Stimulated activated CD4-positive, alpha-beta T cell treated with anti-CD3 and anti-CD28 coated beads, Interleukin-1b, Interleukin-23, amount 100 ng/mL, for 4 hours (primary cell): ENCODE measurements at places on chromosomes 11 and 22.
A peak's percentile ranks its signal among the peaks of the same experiment; 100 is the strongest.

GRCh38 chr11:64989416-64989815, 7.4 kb downstream of the BATF2 start:
- no peak for DNase-seq

GRCh38 chr11:9769621-9770020, 105.7 kb downstream of the SWAP70 start:
- DNase-seq: no peak

DNA sequence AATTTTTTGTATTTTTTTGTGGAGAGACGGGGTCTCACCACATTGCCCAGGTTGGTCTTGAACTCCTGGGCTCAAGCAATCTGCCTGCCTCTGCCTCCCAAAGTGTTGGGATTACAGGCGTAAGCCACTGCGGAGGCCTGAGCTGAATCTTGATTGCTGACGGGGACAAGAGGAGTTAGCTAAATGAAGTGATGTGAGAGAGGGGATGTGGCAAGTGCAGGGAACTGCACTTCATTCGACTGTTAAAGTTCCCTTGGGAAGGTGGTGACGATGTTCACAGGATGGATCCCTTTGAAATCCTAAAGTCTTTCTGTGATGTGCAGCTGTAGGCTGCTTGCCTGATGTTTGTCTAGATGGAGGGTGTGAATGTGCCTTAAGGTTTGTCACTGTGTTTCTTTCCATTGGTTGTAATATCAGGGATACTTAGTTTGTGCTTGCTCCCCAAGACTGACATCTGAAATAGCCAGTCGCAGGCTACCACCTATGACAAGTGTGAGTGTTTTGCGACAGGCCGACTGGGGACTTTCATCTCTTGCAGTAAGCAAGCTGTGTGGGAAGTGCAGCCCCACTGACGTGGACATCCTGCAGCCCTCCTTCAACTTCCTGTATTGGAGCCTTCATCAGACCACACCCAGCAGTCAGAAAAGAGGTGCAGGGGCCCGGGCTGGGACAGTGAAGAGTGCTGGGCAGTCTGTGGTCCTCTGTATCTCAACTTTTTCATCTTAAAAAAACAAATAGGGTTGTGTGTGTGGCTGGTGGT, 19.6 kb upstream of the CCDC134 start:
- peak; percentile 61 for DNase-seq

- no peak for DNase-seq
Observed at GRCh38 chr22:46556775-46557174, 19.4 kb upstream of the CELSR1 start.

DNA sequence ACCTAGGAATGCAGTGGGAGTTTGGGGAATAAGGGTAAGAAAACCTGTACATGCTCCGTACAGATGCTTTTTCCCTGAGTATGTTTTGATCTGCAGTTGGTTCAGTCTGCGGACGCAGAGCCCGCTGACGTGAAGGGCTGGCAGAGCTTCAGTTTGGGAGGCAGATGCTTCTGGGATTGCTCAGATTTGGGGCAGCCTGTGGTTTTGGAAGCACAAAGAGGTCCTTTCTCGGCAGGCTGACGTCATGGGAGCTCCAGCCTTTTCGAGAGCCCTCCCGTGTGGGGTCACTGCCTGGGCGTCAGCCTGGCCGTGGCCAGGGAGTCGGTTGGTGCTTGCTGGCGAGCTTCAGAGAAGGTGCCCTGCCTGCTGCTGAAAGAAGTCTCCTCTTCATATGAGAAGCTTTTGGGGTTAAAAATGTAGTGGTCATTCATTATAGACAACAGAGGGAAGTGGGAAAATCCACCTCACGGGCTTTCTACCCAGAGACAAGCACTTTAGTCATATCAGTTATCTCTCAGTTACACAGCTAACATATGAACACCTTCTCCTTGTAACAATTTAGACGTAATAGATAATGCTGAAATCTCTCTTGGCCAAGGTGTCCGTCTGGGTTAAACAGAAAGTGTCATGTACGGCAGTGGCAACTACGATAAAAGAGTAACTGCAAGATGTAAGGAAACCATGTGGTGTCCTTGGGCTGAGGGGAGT, 26.8 kb downstream of the TPCN2 start:
- no peak for DNase-seq

DNA sequence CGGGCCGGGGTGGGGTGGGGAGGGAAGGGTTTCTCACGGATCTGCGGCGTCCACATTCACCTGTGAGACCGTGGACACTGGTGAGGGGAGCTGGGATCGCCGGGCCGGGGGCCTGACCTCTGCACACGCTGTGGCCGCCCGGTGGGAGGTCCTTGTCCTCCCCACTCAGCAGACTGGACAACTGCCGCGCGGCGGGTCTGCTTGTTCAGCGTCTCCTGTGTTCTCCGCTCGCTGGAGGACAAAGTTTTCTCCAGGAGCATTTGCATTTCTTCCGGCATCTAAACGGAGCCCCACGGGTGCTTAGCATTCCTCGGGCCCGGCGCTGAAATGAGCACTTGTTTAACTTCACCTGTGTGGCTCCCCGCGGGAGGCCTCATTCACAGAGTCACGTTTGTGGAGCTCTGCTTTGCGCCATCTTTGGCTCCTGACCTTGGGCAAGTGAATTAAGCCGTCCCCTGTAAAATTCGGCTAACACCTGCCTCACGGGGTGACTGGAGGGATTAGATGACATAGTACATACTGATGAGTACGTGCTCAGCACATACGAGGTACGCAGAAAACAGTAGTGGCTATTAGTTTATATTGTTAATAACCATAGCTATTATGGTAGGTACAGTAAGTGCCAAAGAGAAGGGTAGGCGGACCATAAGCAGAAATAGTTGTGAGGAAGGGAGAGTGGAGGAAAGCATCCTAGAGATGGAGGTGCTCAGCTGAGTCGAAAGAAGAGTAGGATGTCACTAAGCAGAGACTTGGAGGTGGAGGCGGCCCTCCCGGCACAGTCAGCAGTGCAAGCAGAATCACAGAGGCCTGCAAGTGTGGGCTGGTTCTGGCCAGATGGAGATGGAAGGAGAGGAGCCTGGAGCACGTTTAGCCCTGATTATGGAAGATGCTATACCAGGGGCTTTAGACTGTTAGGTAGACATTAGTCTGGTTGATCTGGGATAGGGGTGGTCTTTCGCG, 885 bp downstream of the TRMU start:
- no peak for DNase-seq

DNA sequence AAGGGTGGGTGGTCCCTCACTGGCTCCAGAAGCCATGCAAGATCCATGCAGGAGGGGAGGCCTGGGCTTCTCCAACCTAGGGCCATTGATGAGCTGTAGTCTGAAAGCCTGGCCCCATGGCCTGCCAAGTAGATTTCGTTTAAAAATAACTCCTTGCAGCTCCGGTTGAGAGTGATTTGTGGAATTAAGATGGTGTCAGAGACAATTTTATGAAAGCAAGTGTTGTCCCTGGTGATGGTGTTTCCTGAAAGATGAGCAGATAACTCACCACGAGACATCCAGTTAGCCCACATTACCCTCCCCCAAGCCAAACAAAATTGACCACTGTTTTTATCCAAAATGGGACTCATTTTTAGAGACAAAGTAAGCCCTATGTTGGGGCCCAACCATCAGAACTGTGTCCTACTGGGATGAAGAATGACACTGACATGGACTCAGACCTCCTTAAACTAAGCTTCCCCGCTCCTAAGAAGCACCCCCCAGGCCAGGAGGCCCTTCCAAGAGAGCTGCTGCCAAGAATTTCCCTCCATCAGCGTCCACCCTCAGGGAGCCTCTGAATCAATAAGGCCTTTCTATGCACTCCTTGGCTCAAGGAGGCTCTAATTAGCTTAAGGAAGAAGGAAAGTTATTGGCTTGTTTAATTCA, 174.2 kb upstream of the NCAM1 start:
- DNase-seq: no peak

- DNase-seq: no peak
Observed at GRCh38 chr11:23885801-23886200, 611.1 kb upstream of the LUZP2 start.

GRCh38 chr11:46827995-46828394, 18.1 kb downstream of the CKAP5 start:
- no peak for DNase-seq

GRCh38 chr11:2789791-2790567, 90.2 kb upstream of the KCNQ1OT1 start:
- no peak for DNase-seq

DNA sequence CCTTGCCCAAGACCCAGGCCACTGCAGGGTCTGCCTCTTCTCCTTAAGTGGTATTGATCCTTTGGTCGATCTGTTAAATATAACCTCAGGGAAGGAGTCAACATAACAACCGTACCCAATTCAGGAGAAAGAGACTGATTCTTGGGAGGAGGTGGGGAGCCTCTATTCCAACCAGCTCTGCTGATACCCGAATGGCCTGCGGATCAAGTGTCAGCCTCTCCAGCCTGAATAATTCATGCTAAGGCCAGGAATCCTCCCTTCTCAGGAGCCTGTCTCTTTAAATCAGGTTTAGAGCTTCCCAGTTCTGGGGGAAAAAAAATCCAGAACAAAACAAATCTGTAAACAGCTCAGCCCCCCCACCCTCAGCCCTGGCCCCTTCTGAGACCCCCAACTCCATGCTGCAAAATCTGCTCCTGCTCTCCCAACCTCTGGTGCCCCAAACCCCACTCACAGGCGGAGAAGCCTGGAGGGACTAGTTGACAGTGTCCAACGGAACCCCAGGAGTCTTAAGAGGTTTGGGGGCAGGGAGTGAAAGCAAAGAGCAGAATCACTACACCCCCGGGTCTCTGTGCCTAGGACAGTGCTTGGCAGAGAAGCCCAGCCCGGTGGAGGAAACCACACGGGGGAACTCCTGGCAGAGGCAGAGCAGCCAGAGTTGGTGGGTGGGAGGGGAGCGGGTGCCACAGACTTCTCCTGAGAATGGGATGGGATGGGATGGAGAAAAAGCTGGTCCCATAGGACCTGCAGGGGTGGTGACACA, 863 bp upstream of the TPBGL start:
- DNase-seq: no peak

GRCh38 chr11:2413742-2414579, 13.4 kb downstream of the TSSC4 start:
- no peak for DNase-seq

- no peak for DNase-seq
Observed at GRCh38 chr11:19873730-19874129, 161.1 kb downstream of the NAV2 start.

DNA sequence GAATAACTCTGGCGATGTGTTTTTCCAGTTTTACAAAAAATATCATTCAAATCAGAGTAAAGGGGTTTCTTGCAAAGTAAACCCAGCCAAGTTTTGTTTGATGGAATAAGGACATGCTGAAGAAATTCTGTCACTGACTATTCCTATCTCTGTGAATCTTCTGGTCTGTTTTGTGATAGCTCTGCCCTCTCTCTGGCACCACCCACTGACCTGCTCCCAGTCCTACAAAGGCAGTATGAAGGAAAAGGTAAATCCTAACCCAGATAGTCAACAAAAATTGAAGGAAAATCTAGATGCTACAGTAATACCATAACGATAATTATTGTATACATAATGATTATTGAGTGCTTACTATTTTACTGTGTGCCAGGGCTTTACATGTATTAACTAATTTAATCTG, 76.3 kb upstream of the TP53AIP1 start:
- DNase-seq: no peak

DNA sequence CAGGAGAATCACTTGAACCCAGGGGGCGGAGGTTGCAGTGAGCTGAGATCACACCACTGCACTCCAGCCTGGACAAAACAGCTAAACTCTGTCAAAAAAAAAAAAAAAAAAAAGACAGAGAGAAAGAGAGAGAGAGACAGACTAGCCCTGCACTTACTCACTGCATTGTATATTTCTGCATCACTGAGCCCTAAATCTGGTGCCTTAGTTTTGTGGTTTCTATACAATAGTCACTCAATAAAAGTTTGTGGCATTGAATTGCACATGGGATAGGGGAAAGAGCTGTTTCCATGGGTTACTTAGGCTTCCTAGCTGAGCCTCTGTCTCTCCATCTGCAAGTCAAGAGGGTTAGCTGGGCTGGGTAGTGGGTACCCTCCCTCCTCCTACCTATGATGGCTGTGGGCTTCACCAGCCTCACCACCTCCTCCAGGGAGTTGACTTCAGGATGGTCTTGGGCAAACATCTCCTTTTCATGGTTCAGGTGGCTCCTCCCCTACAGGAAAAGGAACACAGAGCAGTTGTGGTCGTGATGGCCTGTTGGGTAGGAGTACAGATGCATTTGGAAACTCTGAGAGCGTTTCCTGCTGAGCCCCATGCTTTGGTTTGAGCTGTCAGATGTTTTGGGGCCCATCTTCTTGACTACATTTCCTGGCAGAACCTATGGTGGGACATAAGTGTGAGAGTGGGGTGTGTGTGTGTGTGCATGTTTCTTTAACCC, 73.2 kb downstream of the CCDC81 start:
- DNase-seq: no peak

DNA sequence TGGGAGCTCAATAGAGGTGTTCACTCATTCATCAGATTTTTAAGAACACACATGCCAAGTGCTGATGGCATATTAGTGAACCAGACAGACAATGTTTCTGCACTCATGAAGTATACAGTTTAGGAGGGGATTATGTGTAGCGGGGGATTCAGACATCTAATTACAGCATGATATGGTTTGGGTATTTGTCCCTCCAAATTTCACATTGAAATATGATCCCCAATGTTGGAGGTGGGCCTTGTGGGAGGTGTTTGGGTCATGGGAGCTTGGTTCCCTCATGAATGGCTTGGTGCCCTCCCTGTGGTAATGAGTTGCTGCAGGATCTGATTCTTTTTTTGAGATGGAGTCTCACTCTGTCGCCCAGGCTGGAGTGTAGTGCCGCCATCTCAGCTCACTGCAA, 8.9 kb upstream of the RAB3IL1 start:
- DNase-seq: no peak

DNA sequence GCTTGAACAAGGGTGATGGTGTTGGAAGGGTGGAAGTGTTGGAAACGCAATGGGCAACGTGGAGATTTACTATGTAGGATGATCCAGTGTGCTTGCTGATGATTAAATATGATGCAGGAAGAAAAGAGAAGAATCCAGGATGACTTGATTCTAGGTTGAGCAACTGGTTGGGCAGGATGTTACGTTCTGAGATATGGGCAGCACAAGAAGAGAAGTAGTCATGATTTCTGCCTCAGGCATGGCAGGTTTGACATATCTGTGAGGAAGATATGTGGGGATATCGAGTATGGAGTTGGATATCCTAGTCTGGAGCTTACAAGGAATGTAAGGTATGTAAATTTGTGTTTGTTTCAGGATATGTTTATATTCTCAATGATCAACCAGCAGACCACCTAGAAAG, 1.9 kb downstream of the OR52K1 start:
- DNase-seq: no peak

DNA sequence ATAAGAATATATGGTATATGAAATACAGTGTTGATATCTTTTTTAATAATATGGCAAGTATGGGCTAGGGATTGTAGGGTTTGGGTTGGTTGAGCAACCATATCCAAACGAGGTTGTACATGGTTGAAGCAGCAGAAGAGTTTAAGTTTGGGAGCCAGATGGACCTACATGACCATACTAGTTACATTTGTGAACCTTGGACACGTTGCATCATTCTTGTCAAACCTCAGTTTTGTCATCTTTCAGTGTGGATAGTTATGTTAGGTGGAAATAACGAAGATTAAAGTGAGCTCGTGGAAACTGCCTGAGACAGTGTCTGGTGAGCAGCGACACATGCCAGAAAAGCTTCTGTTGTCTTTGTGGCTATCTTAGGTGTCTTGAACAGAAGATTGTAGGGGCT, 307.1 kb upstream of the KIRREL3 start:
- no peak for DNase-seq
